ENCODE measurements at places on chromosomes 16 and 17.

GRCh38 chr16:88292007-88292970, 90.5 kb upstream of the ZNF469 start:
- no peak for DNase-seq

GRCh38 chr17:80358861-80359260, 56.1 kb upstream of the ENDOV start:
- no peak for DNase-seq

DNA sequence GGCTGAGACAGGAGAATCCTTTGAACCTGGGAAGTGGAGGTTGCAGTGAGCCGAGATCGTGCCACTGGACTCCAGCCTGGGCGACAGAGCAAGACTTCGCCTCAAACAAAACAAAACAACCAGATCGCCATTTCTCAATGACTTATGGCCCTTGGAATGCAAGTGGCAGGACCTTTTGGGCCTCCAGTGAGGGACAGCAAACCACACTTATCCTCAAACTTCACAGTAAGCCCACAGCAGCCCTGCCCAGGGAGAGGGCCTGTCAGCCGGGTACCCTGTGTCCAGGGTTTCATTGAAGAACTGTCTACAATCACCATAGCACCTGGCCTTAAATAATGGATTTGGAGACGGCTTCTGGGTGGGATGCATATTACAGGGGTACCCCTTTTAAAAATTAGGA, 11.7 kb downstream of the TRAF4 start:
- no peak for DNase-seq

DNA sequence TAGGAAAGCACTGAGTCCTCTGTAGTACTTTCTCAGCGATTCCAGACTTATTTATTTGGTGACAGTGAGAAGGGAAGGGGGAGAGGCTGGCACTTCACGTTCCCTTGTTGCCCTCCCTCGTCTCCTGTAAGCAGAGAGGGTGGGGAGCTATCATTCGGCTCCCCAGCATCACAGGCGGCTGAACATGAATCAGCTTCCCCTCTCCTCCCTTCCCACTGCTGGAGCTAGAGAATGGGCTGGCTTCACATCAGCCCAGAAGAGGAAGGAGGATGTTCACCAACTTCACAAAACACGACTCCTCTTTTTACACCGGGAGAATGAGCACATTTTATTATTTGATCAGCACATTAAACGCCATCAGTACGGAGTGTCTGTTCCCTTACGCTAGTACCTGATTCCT, 6.7 kb upstream of the CMIP start:
- DNase-seq: no peak

- DNase-seq: no peak
Measured at GRCh38 chr17:79612468-79613194, 1.8 kb upstream of the RBFOX3 start.

GRCh38 chr16:78897299-78897698, 703.2 kb downstream of the MAF start:
- DNase-seq: no peak

- DNase-seq: no peak
Measured at GRCh38 chr16:47657977-47658376, 196.8 kb downstream of the PHKB start.

DNA sequence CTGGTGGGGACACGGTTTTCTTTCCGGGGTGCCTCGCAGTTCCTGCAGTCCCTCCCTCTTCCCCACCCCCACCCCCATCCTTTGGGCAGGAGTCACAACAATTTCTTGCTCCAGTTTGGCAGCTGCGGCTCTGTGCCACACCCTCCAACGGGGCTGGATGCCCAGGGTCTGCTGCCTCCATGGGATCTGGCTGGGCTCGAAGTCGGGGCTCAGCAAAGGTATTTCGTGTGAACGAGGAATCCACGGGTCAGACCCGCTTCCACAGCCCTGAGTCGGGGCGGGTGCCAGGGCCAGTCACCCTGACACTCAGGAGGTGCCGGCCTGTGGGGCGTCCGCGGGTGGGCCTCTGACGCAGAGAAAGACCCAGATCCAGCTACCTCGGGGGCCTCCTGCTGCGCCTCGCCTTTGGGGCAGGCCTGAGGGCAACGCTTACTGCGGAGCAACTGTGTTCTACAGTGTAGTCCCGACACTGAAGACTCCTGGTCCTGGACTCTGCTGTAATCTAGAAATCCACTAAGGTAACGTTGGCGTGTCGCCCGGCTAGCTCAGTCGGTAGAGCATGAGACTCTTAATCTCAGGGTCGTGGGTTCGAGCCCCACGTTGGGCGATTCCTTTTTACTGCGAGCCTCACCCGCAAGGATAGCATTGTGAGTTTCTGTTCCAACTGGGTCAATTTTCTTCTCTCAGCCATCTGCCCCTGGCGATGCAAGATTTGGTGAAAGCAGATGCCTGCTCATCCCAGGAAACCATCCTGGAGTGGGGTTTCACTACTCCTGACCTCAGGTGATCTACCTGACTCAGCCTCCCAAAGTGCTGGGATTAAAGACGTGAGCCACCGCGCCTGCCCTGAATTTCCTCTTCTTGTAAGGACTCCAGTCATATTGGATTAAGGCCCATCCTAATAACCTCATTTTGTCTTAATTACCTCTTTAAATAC, 12.6 kb upstream of the OR1F1 start:
- DNase-seq: no peak

Data from stimulated activated CD8-positive, alpha-beta memory T cell treated with anti-CD3 and anti-CD28 coated beads, Interleukin-12 subunit alpha, Interleukin-12 subunit beta, amount 100 ng/mL, for 1 hour (primary cell).